ENCODE measurements at places on chromosomes 1 and 21. TPM values are rescaled to one million over a fixed set of nuclear protein-coding genes. Genes with fewer than 3 reads are reported as not detected.

DNA sequence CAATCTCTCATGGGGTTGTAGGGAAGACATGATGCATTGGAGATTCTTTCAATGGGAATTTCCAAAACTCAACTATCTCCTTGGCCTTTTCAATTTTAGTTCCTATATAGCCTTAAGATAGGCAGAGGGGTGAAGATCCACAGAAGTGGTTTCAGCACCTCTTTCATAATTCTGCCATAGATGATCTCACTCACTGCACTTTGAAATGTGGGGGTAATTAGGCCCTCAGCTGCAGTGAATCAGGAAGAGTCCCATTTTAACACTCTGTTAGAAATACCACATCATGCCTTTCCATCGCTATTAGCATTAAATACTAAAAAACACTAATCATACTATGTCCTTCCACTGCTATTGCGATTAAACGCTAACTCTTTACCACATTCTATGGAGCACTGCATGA is 25.1 kb upstream of the EEIG2 start:
- no peaks in the 10 kb centered on the region for H3K27me3 ChIP-seq
- no peak overlapping the region for H3K4me3 ChIP-seq
- no peak overlapping the region for H3K27ac ChIP-seq
- peaks cover 7% of the 10 kb centered on the region for H3K4me1 ChIP-seq
- no peak for DNase-seq
- no peaks in the 10 kb centered on the region for H3K36me3 ChIP-seq

DNA sequence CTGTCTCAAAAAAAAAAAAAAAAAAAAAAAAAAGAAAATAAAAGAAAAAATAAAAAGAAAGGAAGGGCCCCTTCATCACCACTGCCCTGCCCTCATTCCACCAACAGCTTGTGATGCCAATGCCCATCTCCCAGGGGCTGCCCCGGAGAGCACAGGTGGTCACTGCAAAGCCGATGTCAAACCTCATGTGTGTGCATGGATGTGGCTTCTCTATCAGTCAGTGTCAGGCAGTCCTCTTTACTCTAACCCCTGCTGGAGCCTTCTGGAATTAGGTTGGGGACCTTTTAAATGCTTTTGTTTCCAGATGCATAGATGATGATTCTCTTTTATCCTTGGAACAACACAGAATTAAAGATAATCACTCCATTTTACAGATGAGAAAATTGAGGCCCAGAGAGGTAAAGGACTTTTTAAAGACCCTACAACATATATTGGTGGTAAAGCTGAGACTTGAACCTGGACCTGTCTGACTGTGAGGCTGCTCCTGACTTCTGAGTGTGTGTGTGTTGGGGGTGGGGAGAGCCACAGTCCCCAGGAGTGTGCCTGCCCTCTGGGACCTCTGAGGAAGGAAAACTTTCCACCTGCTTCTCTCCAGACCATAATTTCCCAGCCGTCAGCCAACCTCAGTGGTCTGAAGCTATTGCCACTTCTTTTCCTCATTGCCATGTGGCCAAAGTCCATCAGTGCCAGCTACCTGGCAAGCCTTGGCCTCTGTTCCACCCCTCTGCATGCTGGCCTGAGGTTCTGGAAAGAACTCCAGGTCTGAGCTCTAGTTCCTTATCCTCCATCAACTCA is 3.0 kb upstream of the TMEM54 start:
- H3K4me1 ChIP-seq = peaks cover 7% of the 10 kb centered on the region
- no peak overlapping the region for H3K4me3 ChIP-seq
- H3K36me3 ChIP-seq = no peaks in the 10 kb centered on the region

DNA sequence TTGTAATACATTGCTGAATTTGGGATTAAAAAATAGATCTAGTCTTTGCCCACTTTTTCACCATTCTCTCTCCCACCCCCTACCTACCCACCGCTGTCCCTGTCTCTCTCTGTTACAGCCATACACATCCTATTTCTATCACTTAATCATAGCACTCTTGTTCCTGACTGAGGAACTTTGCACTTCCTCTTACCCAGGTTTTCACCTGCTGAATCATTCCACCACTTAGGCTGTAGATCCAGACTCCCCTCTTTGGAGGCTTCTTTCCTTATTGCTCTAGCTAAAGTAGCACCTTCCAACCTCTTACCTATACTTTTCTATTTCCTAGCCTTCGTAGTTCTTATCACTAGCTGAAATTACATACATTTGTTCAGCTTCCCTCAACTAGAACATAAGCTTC is 59.6 kb downstream of the ATP6V1G3 start:
- no peaks in the 10 kb centered on the region for H3K4me1 ChIP-seq
- no peak overlapping the region for H3K4me3 ChIP-seq
- no peaks in the 10 kb centered on the region for H3K36me3 ChIP-seq

The CNIH3 gene
- 2.1 TPM for total RNA-seq

The BMP8B gene
- 1.7 TPM for total RNA-seq

The DIRAS3 gene
- total RNA-seq = 1.1 TPM

The ST6GALNAC3 gene
- 8.8 TPM for total RNA-seq

The SPRR1A gene
- not detected for total RNA-seq

The YOD1 gene
- 7.9 TPM for total RNA-seq

The OR2T1 gene
- not detected for total RNA-seq

The CRYBG2 gene
- total RNA-seq = 2.1 TPM

The ADAMTSL4 gene
- 164 TPM for total RNA-seq

All from lower lobe of right lung (tissue), 2 donors.